ENCODE measurements at places on chromosomes 4 and X. TPM values are rescaled to one million over a fixed set of nuclear protein-coding genes. Genes with fewer than 3 reads are reported as not detected.

GRCh38 chr4:20268028-20268427 is 16.3 kb downstream of the SLIT2 start:
- DNase-seq = no peak
- no peak overlapping the region for H3K27ac ChIP-seq
- no peaks in the 10 kb centered on the region for H3K36me3 ChIP-seq
- H3K4me3 ChIP-seq = no peak overlapping the region
- H3K27me3 ChIP-seq = peaks cover 14% of the 10 kb centered on the region

GRCh38 chr4:67615119-67615518 is 56.6 kb downstream of the STAP1 start:
- no peaks in the 10 kb centered on the region for H3K4me1 ChIP-seq
- DNase-seq = no peak
- H3K27me3 ChIP-seq = no peaks in the 10 kb centered on the region
- H3K4me3 ChIP-seq = no peak overlapping the region
- H3K27ac ChIP-seq = no peak overlapping the region

- H3K4me1 ChIP-seq = no peaks in the 10 kb centered on the region
- peak; percentile 43 for DNase-seq
- H3K27me3 ChIP-seq = no peaks in the 10 kb centered on the region
These were observed 185.5 kb downstream of the CEP135 start for GRCh38 chr4:56134266-56134665.

- no peak overlapping the region for H3K4me3 ChIP-seq
- H3K36me3 ChIP-seq = no peaks in the 10 kb centered on the region
- H3K27ac ChIP-seq = no peak overlapping the region
These were observed 106.4 kb upstream of the SCOC start for GRCh38 chr4:140266958-140267568.

- H3K27me3 ChIP-seq = no peaks in the 10 kb centered on the region
- no peak overlapping the region for H3K4me3 ChIP-seq
These were observed 1222.0 kb upstream of the PRKX start for GRCh38 chrX:4935401-4935800.

DNA sequence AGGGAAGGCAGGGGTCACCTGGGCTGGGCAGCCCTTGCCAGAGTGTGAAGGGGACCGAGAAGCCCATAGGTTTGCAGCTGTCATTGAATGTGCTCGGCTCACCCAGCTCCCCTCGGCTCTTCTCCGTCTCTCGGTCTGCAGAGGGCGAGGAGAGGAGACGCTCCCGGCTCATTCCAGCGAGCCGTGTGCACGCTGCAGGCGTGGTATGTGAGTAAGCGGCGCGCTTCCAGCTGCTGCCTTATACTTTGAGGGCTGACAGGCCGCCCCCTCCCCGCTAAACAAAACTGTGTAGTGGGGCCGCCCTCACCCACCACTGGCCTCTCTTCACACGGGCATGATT is 23.0 kb upstream of the BCORL1 start:
- peak; percentile 14 for DNase-seq
- peaks cover 6% of the 10 kb centered on the region for H3K4me1 ChIP-seq
- H3K27me3 ChIP-seq = peaks cover 4% of the 10 kb centered on the region
- no peaks in the 10 kb centered on the region for H3K36me3 ChIP-seq

GRCh38 chr4:124736526-124736925 is 24.0 kb upstream of the ANKRD50 start:
- H3K36me3 ChIP-seq = no peaks in the 10 kb centered on the region
- no peak overlapping the region for H3K27ac ChIP-seq
- H3K4me1 ChIP-seq = no peaks in the 10 kb centered on the region
- H3K4me3 ChIP-seq = no peak overlapping the region

GRCh38 chrX:55488006-55488592 is 1.5 kb downstream of the USP51 start:
- H3K4me1 ChIP-seq = no peaks in the 10 kb centered on the region
- H3K36me3 ChIP-seq = no peaks in the 10 kb centered on the region
- H3K27ac ChIP-seq = peak overlapping the region; percentile 4
- peak overlapping the region; percentile 86 for H3K4me3 ChIP-seq
- H3K27me3 ChIP-seq = peaks cover 2% of the 10 kb centered on the region

DNA sequence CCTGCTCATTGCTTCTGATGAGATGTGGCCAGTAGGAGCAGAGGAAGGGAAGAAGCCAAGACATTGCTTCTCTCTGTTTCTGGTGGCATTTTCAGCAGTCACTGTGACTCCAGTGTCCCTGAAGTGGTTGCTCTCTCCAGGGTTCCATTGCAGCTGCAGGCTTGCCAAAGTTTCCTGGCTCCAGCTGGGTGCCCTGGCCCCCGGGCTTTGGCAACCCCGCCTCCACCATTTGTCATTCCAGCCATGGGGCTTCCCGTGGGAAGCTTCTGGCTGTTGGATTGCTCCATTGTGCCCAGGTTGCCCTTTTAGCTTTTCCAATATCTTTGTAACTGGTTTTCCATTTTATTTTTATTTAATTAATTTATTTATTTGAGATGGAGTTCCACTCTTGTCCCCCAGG is 12.7 kb downstream of the FGFBP1 start:
- H3K4me3 ChIP-seq = no peak overlapping the region
- H3K27me3 ChIP-seq = peaks cover 17% of the 10 kb centered on the region
- H3K36me3 ChIP-seq = no peaks in the 10 kb centered on the region
- H3K4me1 ChIP-seq = peaks cover 2% of the 10 kb centered on the region
- H3K27ac ChIP-seq = no peak overlapping the region

DNA sequence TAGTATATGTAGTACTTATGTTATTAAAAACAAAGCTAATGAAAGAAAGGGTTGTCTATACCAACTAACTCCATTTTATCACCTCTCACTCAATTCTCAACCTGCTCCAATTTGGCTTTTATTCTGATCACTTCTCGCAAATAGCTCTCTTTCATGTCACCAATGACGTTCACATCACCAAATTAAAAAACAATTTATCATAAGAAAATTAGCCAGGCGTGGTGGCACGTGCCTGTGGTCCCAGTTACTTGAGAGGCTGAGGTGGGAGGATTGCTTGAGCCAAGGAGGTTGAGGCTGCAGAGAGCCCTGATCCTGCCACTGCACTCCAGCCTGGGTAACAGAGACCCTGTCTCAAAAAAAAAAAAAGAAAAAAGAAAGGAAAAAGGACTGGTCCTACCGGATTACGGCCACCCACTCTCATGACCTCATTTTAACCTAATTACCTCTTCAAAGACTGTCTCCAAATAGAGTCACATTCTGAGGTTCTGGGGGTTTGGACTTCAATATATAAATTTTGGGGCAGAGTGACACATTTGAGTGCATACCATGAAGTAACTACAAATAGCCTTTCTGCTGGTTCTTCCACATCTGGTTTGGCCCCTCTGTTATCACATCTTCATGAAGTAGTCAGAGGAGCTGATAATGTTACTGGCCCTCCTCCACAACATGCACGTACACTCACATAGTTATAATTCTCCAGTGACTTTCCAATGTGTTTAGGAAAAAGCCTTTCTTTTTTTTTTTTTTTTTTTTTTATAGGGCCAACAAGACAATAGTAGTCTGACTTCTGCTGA is 15.8 kb upstream of the RBMX start:
- no peaks in the 10 kb centered on the region for H3K36me3 ChIP-seq
- H3K27me3 ChIP-seq = no peaks in the 10 kb centered on the region
- DNase-seq = peak; percentile 53
- H3K27ac ChIP-seq = no peak overlapping the region
- H3K4me3 ChIP-seq = no peak overlapping the region

DNA sequence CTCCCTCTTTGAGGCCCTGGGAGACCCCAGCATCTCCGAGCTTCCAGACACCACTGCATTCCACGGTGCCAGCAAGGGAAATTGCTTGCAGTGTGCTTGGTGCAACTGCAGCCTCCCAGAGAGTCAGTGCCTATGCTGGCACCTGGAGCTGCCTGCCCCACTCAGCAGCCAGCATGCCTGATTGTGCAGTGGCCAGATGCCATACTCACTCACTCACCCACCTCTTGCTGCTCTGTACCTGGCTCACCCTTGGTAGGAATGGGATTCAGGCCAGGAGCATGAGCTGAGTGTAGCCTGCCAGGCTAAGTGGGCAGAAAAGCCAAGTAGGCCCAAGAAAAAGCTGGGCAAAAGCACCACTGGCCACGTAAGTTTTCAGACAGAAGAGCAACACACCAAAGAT is 651.4 kb downstream of the GABRG1 start:
- no peak for DNase-seq
- no peaks in the 10 kb centered on the region for H3K4me1 ChIP-seq
- no peak overlapping the region for H3K27ac ChIP-seq
- no peak overlapping the region for H3K4me3 ChIP-seq
- H3K27me3 ChIP-seq = no peaks in the 10 kb centered on the region

DNA sequence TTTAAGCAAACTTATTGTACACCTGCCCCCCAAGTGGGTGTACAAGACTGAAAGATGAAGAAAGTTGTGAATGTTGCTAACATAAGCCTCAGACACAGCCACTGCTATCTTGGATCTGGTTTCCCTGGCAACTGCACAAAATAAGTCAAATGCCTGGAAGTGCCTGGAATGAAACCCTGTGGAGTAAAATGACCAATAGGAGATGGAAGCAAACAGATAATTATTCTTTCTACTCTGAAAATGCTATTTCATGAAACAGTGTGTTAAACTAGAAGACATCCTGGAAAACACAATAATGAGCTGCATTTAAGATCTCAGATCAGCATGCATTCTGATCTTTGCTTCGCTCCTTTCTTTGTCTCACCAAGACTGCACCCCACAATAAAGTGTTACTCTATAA is 1016.0 kb downstream of the ARAP2 start:
- no peaks in the 10 kb centered on the region for H3K4me1 ChIP-seq
- no peak for DNase-seq
- H3K27ac ChIP-seq = no peak overlapping the region

GRCh38 chrX:23332101-23332887 is 2.4 kb upstream of the PTCHD1 start:
- DNase-seq = no peak
- H3K27me3 ChIP-seq = peaks cover 43% of the 10 kb centered on the region
- H3K36me3 ChIP-seq = no peaks in the 10 kb centered on the region
- no peak overlapping the region for H3K27ac ChIP-seq

DNA sequence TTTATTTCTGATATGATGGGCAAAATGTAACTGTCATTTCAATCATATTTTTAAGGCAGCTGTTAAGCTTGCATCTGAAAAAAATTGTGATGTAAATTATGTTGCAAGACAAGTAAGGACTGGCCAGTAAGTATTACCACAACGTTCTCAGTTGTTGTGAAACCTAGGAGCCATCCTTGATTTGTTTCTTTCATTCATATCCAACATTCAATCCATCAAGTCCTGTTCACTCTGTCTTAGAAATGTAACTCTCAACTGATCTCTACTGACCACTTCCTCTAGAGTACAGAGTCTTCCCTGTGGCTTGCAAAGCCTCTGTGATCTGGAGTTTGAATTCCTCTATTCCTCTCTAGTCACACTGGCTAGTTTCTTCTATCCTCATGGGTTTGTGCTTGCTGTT is 161.4 kb upstream of the MAD2L1 start:
- H3K4me1 ChIP-seq = no peaks in the 10 kb centered on the region
- H3K27me3 ChIP-seq = no peaks in the 10 kb centered on the region
- no peak for DNase-seq
- no peak overlapping the region for H3K4me3 ChIP-seq
- no peaks in the 10 kb centered on the region for H3K36me3 ChIP-seq
- H3K27ac ChIP-seq = no peak overlapping the region

GRCh38 chrX:50691820-50692219 is 122.2 kb downstream of the SHROOM4 start:
- H3K27ac ChIP-seq = no peak overlapping the region
- H3K27me3 ChIP-seq = no peaks in the 10 kb centered on the region
- H3K36me3 ChIP-seq = no peaks in the 10 kb centered on the region
- no peak overlapping the region for H3K4me3 ChIP-seq

DNA sequence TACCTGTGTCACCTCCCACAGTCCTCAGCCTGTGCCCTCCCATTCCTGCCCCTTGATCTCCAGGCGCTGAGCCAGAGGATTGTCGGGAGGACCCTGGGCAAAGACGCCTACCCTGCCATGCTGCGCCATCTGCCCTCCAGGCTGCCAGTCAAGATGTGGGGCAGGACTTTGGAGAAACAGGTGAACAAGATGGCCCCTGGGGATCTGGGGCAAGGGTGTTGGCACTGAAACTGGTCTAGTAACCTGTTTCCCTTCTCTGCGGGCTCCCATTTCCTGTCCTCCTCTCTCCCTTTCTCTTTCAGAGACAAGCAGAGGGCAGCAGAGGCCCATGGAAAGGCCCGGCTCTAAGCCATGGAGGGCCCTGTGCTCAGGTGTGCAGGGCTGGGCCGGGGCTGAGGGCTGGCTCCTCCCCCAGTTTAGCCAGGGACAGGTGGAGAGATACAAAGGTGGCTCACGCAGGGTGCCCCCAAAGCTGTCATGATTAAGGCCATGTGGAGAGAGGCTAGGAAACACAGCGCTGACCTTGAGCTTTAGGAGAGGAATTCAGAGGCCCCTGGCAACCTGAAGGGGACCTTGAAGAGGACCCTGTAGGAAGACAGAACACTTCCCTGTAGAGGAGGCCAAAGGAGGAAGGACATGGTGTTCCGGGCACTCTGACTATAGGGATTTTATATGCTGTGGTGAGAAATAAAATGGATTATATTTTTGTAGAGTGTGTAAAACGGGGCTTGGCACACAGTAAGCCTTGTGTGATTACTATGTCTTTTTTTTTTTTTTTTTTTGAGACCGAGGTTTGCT is at the start of gene GLOD5:
Gene GLOD5 (plus strand): TSS at position 74 of the 798 bp plus-strand sequence. CDS start 44 bp downstream, at position 118.
- H3K4me1 ChIP-seq = no peaks in the 10 kb centered on the region
- peaks cover 12% of the 10 kb centered on the region for H3K27me3 ChIP-seq
- H3K4me3 ChIP-seq = no peak within 1 kb of the TSS
- no peaks in the 10 kb centered on the region for H3K36me3 ChIP-seq

- H3K4me1 ChIP-seq = peaks cover 3% of the 10 kb centered on the region
- H3K36me3 ChIP-seq = no peaks in the 10 kb centered on the region
- no peak overlapping the region for H3K4me3 ChIP-seq
- H3K27ac ChIP-seq = no peak overlapping the region
These were observed 43.1 kb downstream of the NAT8L start for GRCh38 chr4:2102045-2102883.

- H3K4me1 ChIP-seq = no peaks in the 10 kb centered on the region
- no peak overlapping the region for H3K27ac ChIP-seq
- no peak overlapping the region for H3K4me3 ChIP-seq
These were observed 21.4 kb downstream of the PTPN13 start for GRCh38 chr4:86615501-86615900.

ITGB1BP2 gene
- 3.0 TPM for total RNA-seq

CLNK gene
- not detected for total RNA-seq

NXF2 gene
- not detected for total RNA-seq

REST gene
- total RNA-seq = 60.5 TPM

PRR32 gene
- total RNA-seq = not detected

CLDN2 gene
- total RNA-seq = not detected

TSPAN7 gene
- total RNA-seq = not detected

DCAF12L1 gene
- not detected for total RNA-seq
